ENCODE measurements at places on chromosomes 4 and X. TPM values are rescaled to one million over a fixed set of nuclear protein-coding genes. Genes with fewer than 3 reads are reported as not detected.

The MSANTD1 gene
- 1.2 TPM for total RNA-seq

The GABRQ gene
- total RNA-seq: 0.03 TPM

The CLDN22 gene
- total RNA-seq: not detected

The NOX1 gene
- total RNA-seq: not detected

The SLC6A8 gene
- total RNA-seq: 165 TPM

The APLN gene
- total RNA-seq: 0.20 TPM

The MAGEB17 gene
- not detected for total RNA-seq

- no peak for DNase-seq
These were observed 63.7 kb upstream of the ARSJ start for GRCh38 chr4:114043116-114043515.

GRCh38 chr4:101158134-101158482 is 189.2 kb downstream of the PPP3CA start:
- DNase-seq: no peak

GRCh38 chr4:138014590-138015288 is 227.4 kb downstream of the SLC7A11 start:
- no peak for DNase-seq

DNA sequence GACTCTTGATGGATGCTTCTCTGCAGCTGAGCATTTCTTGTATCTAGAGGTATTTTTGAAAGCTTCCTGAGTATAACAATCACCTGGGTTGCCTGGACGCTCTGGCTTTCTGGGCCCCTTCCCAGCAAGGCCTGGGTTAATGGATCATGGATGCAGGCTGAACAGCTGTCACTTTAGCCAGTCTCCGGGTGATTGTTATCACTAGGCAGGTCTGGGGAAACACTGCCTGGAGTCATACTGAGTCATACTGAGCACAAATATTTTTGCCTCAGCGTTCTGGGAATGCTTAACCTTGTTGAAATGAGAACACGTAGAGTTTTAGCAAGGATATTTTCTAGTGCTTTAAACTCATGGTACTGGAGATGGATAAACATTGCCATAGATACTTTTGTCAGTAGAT is 102.6 kb downstream of the PHEX start:
- DNase-seq: no peak

DNA sequence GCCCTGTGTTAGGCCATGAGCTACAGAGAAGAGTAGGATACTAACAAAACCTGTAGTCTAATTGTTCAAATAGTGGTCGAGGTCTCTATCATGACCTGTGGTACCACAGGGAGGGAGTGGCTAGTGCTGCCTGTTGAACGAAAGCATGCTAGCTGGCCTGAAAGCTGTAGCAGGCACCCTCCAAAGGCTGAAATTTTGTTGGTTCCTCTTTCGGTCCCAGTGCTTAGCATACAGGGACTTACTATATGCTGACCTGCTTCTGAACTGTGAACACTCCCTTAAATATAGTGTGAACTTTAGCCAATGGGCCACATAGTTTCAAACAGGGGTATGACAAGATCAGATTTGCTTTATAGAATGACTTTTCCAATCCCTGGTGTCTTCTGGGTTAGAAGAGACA is 113.4 kb downstream of the PJA1 start:
- DNase-seq: no peak

- DNase-seq: peak; percentile 29
These were observed at the start of gene IGSF1 for GRCh38 chrX:131288738-131289511. TSS of gene IGSF1 (minus strand) at chrX:131289306. CDS start at chrX:131286674, 2,632 bp downstream.

GRCh38 chr4:4849524-4850193 is 9.8 kb upstream of the MSX1 start:
- DNase-seq: no peak

DNA sequence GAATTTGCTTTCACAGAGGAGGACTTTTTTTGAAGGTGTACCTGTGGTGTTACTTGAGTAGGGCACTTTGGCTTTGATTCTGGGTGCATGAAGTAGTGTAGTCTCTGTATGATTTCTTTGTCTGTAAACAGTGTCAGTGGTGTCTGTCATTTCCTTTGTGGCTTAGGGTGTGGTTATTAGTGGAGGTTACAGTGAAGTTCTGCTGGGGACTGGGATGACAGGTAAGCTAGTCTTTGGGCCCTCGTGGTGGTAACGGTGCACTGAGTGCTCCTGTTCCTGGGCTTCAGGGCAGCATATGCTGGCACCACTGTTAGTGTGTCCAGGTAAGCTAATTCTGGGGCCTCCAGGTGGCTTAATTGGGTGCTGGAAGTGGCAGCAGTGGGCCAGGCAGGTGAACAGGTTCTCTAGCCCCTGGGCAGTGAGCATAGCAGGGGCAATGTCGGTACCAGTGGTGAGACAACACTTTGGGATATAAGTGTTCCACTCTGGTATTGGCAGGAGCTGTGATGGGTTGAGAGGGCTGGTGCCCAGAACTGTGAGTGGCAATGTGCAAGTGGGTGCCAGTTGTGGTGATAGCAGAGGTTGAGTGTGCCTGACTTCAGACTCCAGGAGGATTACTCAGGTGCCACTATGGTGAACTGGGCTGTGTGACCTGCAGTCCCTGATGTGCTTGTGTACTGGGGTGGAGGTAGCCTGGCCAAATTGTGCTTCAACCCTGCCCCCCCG is 26.0 kb upstream of the VSIG1 start:
- DNase-seq: no peak

DNA sequence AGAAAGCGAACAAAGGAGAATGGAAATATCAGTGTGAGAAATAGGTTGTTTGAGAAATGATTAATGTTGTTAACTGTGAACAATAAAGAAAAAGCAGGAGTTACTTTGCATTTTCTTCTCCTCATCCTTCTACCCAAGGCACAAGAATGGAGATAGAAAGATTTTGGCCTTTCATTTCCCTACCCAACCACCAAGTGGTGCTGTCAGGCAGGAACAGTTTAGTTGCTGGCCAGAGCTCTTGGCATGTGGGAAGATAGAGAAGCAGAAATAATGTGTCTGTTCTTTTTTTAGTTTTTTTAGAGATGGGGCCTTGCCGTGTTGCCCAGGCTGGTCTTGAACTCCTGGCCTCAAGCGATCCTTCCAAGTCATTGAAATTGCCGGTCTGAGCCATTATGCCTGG is 12.8 kb downstream of the HOPX start:
- no peak for DNase-seq

GRCh38 chrX:103415068-103415467 is 38.7 kb downstream of the BEX3 start:
- DNase-seq: no peak

DNA sequence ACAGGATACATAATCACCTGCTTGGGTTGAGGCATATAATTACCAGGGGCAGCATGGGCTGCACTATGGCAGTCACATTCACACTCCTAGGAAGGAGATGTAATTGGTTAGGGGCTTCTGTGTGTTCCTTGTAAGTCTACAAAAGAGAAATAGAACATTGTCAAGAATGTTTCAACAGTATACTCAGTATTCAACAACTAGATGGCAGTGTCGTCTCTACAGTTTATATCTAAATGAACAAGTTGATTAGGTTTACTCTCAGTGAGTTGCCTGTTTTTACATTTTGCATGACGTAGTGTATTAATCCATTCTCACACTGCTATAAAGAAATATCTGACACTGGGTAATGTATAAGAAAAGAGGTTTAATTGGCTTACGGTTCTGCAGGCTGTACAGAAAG is 50.5 kb upstream of the RAB33B start:
- DNase-seq: no peak

- no peak for DNase-seq
These were observed 898.8 kb downstream of the C4orf33 start for GRCh38 chr4:129994715-129995114.

DNA sequence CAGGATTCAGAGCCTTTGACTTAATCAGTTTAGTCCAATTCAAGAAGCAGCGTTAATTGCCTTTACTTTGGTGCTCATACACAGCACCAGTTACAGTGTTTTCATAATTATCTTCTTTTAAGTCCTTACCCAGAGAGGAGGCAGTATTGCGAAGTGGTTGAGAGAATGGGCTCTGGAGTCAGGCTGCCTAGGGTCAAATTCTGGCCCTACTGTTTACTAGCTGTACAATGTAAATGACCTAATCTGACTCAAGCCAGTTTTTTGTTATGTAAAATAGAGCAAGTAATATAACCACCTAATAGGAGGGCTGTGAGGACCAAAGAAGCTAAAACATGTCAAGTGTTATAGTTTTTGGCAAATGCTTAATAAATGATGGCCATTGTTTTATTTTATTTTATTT is 27.6 kb downstream of the WDR44 start:
- DNase-seq: no peak

DNA sequence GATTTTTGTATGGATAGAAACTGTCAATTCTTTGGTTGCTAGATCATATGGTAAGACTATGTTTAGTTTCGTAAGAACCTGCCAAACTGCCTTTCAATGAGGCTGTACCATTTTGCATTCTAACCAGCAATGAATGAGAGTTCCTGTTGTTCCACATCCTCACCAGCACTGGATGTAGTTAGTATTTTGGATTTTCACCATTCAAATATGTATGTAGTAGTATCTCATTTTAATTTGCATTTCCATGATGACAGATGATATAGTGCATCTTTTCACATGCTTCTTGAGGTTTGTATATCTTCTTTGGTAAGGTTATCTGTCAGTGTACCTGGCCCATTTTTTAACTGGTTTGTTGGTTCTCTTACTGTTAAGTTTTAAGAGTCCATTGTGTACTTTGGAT is 34.6 kb downstream of the CLOCK start:
- DNase-seq: no peak

GRCh38 chrX:47245156-47245555 is 12.3 kb downstream of the USP11 start:
- DNase-seq: no peak

- DNase-seq: no peak
These were observed 173.8 kb downstream of the ADGRL3 start for GRCh38 chr4:61373901-61374440.

DNA sequence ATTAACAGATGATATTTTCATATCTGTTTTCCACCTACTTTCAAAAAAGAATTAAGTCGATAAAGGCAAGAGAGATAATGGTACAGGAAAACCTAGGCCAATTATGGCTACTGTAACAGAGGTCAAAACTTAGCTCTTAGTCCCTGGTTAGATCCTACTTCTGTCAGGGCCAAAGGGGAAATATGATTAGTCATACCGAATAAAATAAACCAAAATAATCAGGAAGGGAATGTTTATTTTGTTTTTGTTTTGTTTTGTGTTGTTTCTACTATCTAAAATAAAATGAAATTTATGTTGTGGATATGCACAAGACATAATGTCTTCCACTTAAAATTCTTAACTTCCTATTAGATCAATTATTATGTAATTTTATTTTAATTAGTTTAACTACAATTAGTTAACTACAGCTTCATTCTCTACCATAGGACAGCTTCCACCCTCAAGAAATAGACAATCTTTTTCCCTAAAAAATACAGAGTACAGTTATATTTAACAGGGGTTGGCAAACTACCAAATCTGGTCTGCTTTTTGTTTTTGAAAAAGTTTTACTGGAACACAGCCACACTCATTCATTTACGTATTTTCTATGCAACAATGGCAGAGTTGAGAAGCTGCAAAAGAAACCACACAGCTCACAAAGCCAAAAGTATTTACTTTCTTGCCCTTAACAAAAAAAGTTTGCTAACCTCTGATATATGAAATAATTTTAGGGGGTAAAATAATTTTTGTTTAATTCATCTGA is 25.4 kb downstream of the TMEM47 start:
- no peak for DNase-seq

GRCh38 chr4:35604724-35605123 is 639.6 kb downstream of the ARAP2 start:
- no peak for DNase-seq

DNA sequence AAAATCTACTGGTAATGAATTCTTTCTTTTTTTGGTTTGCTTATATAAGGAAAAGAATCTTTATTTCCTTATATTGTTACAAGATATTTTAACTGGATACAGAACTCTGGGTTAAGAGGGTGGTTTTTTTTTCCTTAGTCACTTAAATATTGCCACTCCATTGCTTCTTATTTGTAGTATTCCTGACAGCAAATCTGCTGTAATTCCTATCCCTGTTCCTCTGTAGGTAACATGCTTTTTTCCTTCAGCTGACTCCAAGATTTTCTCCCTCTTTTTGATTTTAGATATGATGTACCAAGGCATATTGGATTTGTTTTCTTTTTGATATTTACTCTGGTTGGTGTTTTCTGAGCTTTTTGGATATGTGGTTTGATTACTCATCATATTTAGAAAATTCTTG is 278.6 kb downstream of the EVC2 start:
- no peak for DNase-seq

Measured in mucosa of gallbladder (tissue), 1 donor.